SW 1271 (cell line): ENCODE measurements at places on chromosomes 5 and 9.

DNA sequence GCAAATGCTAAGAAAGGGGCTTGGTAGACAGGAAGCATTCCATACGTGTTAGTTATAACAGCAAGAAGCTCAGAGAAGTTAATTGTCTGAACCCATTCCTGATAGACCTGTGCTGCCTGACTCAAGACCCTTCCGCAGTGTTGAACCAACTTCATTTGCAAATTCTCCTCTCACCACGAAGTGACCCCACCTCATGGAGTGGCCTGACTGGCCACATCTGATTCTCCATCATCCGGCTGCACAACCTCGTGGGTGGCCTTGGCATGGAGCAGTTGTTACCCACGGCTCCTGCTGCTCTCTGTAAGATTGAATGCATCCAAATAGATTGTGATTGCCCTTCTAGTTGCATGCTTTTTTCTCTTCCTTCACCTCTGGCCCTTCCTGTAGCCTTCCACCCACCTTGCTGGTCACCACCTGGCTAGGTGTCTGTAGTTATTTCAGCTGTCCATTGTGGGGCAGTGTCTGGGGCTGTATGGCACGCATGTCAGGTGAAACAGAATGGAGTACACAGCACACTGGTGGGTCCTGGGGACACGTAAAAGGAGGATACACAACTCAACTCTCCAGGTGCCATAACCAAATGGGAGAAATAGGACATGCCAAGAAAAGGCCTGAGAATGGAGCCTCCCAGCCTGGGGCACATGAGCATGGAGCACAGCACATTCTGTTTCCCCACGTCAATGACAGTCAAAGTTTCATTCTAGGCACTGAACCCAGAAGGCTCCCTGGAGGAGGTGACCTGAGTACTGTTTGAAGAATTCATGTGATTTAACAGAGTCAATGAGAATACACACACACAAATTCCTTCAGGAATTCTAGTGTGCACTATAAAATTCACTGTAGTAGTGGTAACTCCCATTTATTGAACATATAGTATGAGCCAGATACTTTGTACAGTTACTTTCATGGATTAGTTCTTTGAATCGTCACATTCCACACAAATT is 70.5 kb upstream of the PTCH1 start:
- DNase-seq: no peak

GRCh38 chr5:56900858-56901578 is 8.4 kb upstream of the SETD9 start:
- peak; percentile 62 for DNase-seq

DNA sequence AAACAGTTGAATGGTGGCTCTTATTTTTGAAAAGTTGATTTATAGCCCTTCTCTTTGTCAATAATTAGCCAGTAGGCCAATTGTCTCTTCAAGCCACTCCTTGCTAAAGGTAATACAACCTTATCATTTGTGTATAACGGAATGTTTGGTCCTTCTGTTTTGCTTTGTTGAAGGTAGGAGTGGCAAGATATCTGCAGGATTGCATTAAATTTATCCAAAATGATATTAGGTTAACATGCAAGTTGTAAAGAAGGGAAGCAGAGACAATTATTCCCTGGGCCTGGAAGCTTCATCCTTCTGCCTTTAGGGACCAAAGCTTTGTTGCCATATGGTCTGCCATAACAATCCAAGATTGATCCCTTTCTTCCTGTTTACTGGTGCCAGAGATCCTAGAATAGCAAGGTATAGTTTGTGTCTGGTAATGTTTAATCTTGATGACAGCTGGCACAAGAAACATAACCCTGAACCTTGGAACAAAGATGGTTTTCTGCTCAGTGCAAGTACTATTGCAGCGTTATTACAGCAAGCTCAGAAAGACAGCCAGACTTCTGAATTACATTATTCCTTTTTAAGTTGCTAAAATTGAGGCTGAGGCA is 15.5 kb upstream of the FSD1L start:
- DNase-seq: no peak

- DNase-seq: no peak
These were observed 90.6 kb upstream of the SAP30L start for GRCh38 chr5:154355129-154355611.
